Activated naive CD8-positive, alpha-beta T cell treated with anti-CD3 and anti-CD28 coated beads, Interleukin-2, amount 50 U/mL, for 16 hours (primary cell): ENCODE measurements at places on chromosomes 2 and 18.

DNA sequence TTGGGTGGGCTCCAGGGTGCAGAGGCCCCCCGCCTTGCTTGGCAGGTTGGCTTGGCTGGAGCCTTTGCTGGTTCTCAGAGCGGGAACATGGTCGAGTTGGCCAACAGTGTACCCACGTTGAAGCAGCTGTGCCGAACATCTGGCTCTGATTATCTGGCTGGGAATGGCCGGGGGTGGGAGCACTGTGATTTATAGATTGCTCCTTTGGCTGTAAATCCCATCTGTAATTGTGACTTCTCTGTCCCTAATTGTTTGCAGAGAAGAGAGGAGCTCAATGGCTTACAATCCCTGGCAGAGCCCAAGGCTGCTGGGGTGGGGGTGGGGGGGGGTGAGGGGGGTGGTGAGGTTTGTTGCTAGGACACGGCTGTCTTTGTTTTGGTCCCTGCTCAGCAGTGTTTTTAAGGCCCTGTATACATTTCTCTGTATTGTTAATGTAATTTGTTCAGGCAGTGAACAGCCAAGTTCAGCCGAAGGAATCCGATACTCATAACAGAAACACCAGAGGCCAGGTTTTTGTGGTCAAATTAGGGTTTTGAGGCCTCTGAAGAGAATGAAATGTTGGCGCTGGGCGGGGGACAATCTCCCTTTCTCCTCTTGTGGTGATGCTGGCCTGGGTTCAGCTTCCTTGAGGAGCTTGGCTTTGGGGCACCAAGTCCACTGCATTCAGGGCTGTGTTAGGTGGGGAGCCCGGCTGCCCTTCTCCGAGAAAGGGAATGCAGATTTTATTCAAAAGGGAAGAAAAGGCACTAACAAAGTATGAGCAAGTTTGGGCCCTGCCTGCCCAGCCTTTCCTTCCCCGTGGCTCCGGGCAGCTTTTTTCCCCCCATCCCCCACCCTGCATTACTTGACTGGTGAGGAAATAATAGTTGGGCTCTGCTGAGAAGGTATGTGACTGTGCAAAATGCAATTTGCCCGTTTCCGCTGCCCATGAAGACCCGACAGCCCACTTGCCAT is 82.5 kb downstream of the TCF7L1 start:
- DNase-seq: no peak

GRCh38 chr18:8224576-8224975 is 384.7 kb upstream of the RAB12 start:
- no peak for DNase-seq

DNA sequence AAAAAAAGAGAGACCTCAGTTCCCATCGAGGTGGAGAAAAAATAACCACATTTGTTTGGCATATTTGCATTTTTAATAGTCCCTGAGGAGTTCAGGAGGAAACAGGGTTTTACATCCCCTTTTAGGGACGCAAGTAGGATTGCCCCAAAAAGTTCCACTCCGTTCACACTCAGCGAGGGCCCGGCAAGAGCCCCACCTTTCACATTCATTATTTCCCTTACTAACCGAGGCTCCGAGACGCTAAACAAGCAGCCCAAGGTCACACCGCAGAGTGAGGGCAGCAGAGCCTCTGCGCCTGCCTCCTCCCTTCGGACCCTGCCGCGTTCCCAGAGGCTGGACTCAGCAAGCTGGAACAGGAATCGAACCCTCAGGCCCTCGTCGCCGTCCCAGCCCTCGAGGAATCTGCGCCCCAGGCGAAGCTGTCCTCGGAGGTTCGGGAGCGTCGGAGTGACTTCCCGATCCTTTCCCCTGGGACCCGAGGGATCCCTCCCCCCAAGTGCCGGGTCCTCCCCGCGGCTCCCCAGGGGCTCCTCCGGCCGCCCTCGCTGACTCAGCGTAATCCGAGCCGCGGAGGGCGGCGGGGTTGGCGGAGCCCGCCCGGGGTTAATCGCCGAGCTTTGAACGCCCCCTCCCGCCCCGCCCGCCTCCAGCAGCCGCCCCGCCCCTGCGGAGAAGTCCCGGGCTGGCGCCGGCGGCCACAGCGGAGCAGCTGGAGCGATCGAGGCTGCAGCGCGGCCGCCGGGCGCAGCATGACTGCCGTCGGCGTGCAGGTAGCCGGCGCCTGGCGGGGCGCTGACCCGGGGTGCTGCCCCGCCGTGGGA is at the start of gene TMEM37:
TMEM37 (plus strand) TSS at position 700 of the 821 bp plus-strand sequence; CDS start at position 750, 50 bp downstream.
- no peak for DNase-seq

DNA sequence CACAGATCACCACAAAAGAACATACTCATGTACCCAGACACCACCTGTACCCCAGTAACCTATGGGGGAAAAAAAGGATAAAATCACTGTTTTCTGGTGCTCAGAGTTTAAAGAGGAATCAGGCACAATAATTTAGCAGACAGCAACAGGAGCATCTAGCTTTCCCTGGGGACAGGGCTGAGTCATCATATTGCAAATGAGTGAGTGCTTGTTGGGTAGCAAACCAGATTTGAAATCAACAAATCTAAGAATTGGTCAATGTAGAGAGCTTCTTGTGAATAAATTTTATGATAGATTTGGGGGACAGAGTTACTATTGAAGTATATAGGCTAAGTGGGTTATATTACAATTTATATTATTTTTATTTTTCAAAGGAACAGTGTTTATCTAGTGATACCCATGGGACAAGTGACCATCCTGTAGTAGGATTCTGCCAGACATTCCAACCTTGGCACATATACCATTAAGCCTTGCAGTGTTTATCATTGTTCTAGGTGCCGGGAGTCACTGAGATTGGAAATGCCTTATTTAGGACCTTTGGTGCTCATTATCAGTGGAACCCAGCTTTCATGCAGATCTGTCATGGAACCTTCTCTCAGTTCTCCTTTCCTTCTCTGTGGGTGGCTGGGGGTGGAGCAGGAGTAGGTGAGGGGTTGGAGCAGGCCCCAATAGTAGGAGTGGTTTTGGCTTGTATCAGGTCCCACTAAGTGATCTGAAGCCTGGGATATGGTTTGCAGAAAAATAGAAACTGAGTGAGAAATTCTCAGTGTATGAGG is 117.2 kb downstream of the CERS6 start:
- DNase-seq: no peak

DNA sequence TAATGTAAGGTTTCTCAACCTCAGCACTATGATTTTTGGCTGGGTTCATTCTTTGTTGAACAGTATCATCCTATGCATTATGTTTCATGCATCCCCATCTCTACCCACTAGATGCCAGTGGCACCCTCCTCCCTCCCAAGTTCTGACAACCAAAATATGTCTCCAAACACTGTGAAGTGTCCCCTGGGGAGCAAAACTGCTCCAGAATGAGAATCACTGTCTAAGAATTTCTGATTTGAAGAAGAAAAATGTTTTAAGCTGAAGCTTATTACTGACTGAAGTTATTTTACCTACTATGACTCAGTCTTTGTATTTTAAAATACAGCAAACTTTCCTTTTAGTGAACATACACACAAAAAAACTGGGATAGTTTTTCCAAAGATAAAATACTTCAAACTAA is 3.4 kb downstream of the THADA start:
- DNase-seq: no peak

GRCh38 chr2:100799686-100800085 is 20.3 kb upstream of the NPAS2 start:
- no peak for DNase-seq

DNA sequence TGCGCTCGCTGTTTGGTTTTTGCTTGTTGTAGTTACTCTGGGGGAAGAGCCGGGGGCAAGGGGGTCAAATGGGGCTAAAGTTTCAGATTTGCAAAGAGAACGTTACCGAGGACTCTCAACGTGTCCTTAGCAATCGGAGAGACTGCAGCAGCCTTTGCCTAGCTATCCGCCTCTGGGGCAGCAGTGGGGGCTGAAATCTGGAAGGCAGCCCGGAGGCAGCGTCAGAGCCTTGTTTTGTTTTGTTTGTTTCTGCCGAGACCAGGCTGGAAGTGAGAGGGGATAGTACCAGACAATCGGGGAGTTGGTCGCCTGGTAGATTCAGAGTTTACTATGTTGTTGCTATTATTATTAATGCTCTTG is 1.2 kb downstream of the CDH20 start:
- DNase-seq: no peak

DNA sequence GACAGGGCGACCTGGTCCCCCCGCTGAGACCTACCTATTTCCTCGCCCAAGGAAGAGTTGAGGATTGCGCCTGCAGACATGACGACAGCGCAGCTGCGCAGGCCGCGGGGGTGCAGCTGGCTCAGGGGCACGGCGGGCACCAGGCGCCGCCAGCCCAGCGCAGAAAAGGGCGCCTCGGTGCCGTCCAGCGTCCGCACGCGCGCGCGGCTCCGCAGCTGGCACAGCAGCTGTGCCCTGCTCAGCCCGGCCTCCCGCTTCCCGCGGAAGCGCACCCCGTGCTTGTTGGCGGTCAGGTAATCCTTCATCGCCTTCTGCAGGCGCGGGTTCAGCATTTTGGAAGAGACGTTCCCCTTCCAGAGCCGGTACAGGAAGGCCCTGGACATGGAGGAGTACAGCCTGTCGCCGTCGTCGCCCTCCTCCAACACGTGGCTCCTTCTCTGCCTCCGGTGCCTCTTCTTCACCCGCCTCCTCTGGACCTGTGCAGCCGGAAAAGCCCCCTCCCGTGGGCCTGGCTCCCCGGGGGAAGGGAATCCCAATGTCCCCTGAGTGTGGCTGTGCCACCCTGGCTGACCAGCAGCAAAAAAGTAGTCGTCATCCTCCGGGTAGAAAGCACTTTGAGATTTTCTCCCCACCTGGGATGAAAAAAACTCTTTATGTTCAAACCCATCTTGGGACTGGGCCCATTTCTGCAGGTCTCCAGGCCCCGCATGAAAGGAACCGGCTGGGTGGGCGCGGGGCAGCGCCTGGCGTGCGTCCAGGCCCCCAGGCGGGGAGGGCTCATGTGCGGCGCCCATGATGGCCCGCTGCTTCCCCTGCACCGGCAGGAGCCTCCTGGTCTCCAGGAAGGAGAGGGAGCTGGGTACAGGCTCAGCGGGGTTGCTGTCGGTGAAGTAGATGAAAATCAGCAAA is 42.7 kb downstream of the ST6GAL2 start:
- DNase-seq: no peak

- no peak for DNase-seq
Measured at GRCh38 chr2:12721566-12722446, 5.1 kb downstream of the TRIB2 start.

DNA sequence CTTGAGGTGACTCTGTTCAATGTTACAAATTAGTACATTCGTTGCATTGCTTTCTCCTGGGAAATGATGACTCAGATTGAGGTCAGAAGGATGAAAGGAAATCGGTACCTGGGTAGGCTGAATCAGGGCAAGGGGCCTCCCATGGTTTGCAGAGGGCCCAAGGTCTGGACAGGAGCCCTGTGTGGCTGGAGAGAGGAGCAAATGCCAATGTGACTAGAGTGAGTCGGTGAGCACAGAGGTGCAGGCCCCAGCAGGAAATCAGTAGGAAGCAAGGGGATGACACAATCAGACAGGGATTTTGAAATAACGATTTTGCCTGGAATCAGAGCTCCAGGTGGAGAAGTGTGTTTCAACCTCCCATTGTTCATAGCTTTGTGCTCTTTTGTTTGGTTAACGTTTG is 118.9 kb downstream of the CCDC102B start:
- DNase-seq: no peak

DNA sequence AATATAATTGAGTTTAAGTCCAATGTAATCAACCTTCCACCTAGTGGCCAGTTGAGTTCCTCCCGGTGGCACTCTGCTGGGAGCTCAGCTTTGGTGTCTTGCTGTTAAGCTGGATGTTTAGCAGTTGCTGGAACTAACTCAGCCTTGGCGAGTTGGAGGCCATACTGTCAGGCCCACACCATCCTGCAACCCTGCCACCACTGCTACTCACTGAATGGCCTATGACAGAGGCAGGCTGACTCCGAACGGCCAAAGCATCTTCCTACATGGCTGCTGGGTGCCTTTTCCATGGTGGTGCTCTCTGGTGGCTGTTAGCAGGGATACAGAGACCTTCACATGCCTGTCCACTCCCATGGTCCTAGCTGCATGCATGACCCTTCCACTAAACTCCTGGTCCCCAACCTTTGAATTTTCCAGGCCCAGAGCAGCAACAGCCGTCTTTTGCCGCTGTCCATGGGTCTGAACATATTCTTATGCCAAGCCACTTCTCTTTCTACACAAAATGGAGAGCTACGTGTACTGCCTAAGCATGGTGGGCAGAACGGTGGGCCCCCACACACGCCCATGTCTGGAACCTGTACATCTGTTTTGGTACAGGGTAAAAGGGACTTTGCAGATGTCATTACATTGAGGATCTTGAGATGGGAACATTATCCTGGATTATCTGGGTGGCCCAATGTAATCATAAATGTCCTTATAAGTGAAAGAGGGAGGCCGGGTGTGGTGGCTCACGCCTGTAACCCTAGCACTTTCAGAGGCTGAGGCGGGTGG is 15.0 kb upstream of the TRAF3IP1 start:
- DNase-seq: no peak

DNA sequence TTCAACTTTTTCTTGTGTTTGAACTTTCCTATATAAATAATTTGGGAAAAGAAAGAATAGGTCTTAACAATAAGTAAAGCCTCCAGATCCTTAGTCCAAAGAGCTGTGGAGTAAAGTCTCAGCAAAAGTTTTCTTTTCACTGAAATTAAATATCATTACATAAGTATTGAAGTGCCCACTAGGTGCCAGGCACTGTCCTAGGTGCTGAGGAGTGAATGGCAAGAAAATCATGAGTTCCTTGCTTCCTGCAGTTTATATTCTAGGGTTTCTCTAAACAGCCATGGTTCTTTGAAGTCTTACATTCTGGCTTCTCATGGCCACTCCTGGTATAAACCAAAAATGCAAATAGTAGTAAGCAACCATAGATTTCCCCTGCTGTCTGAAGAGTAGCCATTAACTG is 59.7 kb downstream of the SPP2 start:
- DNase-seq: no peak

DNA sequence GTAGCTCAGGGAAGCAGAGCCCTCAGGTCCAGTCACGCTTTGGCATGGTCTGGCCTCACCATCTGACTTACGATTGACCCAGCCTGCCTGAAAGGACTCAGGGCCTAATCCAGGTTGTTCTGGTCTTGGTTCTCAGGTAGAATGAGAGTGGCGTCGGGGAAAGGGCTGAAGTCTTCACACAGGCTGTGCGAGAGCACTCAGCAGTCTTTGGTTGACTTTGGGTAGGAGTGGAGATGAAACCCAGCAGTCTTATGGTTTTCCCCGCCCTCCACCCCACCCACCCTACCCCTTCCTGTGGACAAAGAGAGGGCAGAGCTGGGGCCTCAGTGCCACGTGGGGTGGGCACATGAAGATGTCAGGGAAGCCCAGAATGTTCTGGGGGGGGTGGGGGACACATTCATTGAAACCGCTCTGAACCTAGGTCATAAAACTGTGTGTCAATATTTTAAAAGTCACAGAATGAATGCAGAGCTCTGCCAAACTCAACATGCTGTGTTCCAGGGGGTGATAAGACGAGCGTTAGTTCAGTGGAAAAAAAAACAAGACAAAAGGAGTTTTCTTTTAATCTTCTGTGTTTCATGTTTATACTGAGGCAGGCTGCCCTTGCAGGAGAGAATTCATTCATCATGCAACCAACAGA is 58.6 kb upstream of the ALPP start:
- no peak for DNase-seq

GRCh38 chr2:138708682-138709241 is 71.4 kb downstream of the NXPH2 start:
- no peak for DNase-seq
